ENCODE measurements at places on chromosomes 7 and 10.

DNA sequence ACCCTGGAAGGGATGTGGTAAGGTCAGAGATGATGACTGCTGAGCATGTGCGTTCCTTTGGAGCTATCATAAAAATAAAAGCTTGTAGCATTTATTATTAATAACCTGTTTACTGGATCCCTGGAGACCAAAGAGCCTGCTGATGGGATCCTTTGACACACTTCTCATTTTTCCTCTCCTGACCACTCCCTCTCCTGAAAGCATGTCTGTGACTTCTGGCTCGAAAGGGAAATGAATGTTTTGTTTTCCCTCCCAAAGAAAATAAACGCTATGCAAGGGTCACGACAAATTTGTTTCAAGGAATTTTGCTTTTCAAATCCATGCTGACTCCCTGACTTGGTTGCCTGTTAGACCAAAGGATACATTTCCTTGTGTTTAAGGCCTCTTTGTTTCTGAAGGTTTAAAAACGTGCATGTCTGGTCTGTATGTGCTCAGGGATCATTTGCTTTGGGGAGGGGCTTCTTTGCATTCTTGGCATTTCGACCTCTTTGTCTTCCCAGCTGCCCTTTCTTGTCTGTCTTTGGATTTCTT is 185.1 kb upstream of the AGK start:
- no peak for DNase-seq

- DNase-seq: peak; percentile 87
Observed at GRCh38 chr7:99949645-99950228, 20.3 kb upstream of the GJC3 start.

GRCh38 chr7:83178066-83178465 is 15.4 kb upstream of the PCLO start:
- no peak for DNase-seq

DNA sequence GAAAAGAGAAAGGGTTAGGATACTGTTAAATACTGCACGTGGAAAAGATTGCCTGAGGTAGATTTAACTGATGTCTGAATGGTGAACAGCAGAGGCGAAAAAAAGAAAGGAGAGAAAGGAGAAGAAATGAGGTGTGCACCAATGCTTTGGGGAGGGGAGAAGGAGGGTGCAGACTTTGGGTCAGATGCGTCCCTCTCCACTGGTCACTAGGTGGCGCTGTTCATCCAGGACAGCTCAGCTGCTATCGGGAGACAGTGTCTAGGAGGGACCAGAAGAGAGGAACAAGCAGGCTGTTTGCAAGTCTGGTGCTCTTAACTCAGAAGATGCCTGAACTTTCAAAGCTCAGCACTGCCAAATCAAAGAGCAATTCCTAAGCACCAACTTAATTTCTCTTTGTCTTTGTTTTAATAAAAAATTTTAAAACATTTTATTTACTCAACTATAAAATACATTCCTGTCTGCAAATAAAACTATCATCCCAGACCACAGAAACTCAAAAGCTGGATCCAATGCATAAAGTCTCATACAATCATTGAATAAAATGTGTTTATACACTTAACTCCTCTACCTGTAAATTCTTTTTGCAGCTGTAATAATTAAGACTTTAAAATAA is 83.9 kb upstream of the PDLIM1 start:
- DNase-seq: peak; percentile 32
